ENCODE measurements at places on chromosomes 5 and 9.

DNA sequence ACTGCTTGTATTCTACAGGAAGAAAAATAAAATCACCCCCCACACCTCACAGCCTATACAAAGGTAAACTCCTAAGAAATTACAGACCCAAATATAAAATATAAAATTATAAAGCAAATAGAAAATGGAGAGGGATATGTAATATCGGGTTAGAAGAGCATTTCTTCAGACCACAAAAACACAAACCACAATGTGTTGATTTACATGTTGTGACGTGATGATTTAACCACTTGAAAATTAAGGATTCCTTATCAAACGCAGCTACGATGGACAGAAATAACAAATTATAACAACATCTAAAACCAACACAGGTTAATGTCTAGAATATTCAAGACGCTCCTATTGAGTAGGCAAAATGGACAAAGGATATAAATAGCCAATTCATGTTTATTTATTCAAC, 26.3 kb downstream of the SSBP2 start:
- no peak for DNase-seq

GRCh38 chr5:33999978-34000377, 7.9 kb downstream of the AMACR start:
- no peak for DNase-seq

GRCh38 chr9:130847306-130848217, 12.5 kb downstream of the ABL1 start:
- no peak for DNase-seq

GRCh38 chr5:56314529-56314928, 81.4 kb upstream of the ANKRD55 start:
- no peak for DNase-seq

GRCh38 chr9:134411440-134412297, 85.4 kb downstream of the RXRA start:
- no peak for DNase-seq

DNA sequence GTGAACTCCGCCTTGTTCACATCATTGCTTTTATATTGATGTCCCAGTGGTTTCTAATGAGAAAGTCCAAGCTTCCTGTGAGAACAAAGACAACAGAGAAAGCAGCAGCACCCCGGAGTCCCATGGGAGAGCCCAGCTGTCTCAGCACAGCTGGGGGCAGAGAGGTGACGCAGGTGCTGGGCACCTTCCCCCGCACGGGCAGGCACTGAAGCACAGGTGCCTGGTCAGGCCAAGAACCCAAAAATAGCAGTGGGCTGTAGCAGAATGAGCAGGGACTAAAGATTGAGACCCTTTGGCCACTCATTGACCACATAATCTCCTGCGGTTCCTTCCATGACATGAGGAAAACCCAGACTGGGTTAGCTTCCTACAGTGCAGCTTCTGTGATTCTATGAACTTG, 18.8 kb downstream of the SRD5A1 start:
- DNase-seq, result no peak

- DNase-seq, result no peak
These were observed 256.0 kb downstream of the TMEM167A start for GRCh38 chr5:82820961-82821845.

DNA sequence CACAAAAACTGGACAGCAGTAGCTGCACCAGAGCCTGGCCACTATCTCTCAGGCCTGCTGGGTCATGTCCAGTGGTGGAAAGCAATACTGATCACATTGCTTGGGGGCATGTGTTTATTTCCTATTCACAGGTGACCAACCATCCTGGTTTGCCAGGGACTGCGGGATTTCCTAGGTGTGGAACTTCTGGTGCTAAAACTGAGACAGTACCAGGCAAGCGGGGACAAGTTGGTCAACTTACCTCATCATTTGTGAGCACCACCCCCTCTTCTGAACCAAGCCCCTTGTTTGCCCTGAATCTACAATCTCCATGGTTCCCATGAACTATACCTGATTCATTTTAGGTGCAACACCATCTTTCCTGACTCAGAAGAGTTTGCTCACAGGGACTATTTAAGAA, 81.3 kb downstream of the TNC start:
- no peak for DNase-seq

DNA sequence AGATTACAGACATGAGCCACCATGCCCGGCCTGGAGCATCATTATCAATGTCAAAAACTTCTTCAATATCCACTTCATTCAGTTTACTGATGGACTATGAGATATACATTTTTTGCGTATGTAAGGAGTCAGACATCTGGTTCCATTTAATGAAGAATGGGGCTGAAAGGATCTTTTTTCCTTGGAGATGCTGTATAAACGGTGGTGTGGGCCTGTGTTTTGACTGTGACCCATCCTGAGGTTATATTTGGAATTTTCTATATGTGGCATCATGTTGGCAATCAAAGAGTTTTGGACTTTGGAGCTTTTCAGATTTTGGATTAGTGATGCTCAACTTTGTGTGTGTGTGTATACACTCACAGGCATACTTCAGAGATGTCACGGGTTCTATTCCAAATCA, 85.7 kb upstream of the FBXL17 start:
- no peak for DNase-seq
